ENCODE measurements at places on chromosomes 3 and 15.
A peak's percentile ranks its signal among the peaks of the same experiment; 100 is the strongest.

GRCh38 chr3:77195766-77196545 is 156.1 kb downstream of the ROBO2 start:
- no peak for DNase-seq

GRCh38 chr15:70508561-70509281 is 254.6 kb downstream of the UACA start:
- DNase-seq = peak; percentile 87

- DNase-seq = peak; percentile 88
These were observed at the start of gene SEMA6D for GRCh38 chr15:47717036-47717612. SEMA6D (plus strand) TSS chr15:47717505; CDS start chr15:47759799, 42,294 bp downstream.

DNA sequence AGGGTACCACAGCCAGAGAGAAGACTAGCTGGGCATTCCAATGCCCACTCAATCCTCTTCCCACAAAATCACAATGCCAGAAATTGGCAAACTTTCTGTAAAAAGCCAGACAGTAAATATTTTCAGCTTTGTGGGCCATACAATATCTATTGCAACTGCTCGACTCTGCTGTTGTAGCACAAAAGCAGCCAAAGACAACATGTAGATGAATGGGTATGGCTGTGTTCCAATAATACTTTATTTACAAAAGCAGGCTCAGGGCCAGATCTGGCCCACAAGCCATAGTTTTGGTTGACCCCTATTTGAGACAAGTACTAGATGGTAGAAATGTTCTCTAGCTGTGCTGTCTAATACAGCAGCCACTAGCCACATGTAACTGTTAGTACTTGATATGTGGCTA is 330.9 kb downstream of the ERC2 start:
- no peak for DNase-seq

DNA sequence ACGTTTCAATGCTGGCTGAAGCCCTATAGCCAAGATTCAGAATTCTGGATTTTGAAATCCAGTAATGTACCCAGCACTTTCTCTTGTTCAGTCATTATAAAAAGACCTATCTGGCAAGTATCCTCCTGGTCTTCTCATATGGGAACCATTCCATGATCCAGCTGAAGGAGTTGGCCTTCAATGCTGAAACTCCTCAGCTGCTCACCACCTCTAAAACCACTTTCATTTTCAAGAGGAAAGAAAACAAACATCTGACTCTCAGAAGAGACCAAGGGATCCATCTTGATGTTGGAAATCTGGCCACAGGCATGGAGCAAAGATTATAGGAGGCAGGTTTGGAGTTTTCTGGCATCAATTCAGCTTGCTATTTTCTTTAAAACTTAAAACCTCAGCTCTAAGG is 235.4 kb downstream of the FMN1 start:
- peak; percentile 34 for DNase-seq
